ENCODE measurements at places on chromosomes 4 and X.
A peak's percentile ranks its signal among the peaks of the same experiment; 100 is the strongest.

DNA sequence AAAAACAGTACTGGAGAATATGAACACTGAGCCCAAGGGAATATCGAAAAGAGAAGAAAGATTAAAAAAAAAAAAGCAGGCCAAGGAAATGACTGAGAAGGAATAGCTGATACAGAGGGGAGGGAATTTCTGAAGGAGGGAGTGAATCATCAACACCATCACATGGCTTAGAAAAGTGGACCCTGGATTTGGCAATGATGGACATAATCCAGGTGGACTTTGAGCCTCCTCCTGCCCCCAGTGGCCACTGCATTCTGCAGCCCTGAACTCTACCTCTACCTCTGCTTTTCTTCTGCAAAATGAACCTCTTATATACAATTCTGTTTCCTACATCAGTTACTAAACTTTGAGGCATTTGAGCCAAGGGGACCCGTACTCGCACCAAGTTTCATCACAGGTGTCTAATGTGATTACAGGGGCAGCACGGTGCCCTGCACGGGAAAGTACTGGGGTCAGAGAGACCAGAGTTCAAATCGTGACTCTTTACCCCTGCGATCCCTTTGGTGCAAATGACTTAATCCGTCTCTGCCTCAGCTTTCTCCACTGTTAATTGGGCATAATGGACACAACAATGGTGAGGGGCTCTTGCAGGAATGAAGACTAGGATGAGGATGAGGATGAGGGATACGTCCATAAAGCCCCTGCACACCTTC lies 1.1 kb downstream of the OCIAD2 start:
- DNase-seq, result peak; percentile 73

DNA sequence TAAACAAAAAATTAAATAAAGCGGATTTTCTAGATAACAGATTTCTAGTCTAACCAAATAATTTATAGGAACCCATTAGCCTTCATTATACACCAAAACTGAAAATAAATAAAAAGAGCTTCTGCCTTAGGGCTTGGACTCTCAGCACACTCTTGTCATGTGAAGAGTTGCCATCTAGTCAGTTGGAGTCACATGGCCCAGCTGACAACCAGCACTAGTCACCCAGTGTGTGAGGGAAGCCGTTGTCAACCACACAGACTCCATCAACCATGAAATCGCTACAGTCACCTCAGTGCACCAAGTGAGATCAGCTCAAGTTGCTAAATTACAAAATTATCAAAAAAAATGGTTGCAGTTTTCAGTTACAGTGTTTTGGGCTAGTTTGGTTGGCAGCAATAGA lies 470.0 kb downstream of the GASK1B start:
- DNase-seq, result no peak

GRCh38 chr4:104128031-104128849 lies 366.5 kb downstream of the CXXC4 start:
- no peak for DNase-seq

DNA sequence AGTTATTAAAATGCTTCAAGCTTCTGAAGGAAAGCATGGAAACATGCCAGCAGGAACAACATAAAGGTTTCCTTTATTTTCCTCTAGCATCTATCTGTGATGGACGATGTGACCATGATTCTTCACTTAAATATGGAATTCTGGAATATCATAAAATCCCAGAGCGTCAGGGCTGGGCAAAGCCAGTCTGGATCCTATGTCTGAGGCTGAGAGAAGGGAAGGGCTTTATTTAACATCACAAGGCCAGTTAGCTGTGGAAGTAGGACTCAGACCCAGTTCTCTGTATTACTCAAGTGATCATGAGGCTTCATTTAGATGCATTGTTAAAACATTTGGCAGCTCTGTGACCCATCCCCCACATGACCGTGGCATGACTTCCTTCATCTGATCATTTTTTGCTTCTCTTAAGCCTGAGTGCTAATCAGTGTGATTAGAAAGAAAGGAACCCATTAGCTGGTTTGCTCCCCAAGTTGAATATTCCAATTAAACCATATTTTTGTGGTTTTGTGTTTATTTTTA lies 40.9 kb upstream of the EOLA2 start:
- no peak for DNase-seq

DNA sequence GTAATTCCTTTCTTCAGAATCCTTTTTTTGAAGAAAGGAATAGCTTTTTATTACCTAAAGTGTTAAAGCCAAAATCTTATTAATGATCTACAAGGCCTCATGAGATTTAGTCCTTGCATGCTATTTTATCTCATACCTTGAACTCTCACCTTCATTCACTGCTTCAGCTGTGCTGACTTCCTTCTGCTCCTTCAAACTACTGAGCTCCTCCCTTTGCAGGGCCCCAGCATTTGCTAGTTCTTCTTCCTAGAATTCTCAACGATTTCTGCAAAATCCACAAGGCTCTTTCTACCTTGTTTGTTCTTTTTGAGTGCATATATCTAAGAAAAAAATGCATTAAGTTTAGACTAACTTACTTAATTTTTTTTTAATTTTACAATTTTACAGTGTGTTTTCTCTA lies 619.5 kb downstream of the EPHA5 start:
- no peak for DNase-seq

- DNase-seq, result no peak
Measured at GRCh38 chr4:184899261-184900134, 73.7 kb upstream of the ACSL1 start.

- DNase-seq, result no peak
Measured at GRCh38 chr4:108351791-108352190, 183.1 kb upstream of the LEF1 start.

DNA sequence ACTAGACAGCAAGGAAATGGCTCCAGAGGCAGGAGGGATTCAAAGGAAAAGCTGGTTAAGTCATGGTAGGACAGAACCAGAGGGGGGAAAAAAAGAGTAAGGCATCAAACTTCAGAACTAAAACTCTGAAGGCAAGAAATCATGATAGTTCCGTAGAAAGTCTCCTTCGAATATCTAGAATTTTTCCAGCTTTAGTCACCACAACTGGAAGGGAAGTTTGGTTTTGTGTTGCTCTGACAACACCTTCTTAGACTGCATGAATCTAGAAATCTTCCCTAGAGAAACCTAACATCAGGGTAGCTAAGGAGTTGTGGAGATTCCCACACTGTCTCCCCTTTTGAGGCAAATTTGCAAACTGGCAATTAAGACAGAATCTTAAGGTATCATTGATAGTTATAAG lies 33.7 kb downstream of the AMMECR1 start:
- DNase-seq, result peak; percentile 81

DNA sequence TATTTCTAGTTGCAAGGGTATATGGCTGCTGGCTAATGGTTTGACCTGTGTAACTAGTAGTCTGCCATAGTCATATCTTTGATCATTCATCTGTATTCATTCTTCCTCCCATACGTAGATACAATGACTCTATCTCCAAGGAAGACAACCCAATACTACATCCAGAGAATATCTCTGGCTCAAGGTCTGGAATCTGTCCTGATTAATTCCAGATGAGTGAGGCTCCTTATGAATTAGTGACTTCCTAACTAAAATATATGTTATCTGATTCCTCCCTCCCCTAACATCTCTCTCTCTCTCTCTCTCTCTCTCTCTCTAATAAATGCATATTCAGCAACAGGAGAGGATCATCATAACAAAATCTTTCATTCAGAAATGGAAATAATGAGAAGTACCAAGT lies 641.5 kb downstream of the FAT4 start:
- peak; percentile 23 for DNase-seq

- DNase-seq, result peak; percentile 73
Measured at GRCh38 chr4:128812442-128813235, 3.1 kb downstream of the JADE1 start.

DNA sequence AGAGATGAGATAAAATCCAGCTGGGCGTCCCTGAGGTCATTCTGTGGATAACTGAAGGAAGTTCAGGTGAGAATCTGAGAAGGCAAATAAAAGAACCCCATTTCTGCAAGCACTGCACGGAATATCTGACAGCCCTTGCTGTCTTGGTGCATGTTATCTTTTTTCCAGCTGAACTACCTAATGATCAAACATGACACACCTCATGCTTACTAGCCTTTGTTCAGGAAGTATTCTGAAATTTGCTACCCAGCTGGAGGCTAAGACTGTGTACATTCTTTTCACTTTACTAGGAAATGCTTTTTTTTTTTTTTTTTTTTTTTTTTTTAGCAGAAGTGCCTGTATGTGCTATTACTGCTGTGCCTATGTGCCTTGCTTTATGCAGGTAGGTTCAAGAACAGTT lies 718.1 kb downstream of the SMARCA1 start:
- DNase-seq, result no peak

GRCh38 chrX:15854712-15855567 lies at the start of gene AP1S2:
AP1S2 (minus strand) TSS chrX:15854813; CDS start chrX:15852524, 2,289 bp downstream.
- peak; percentile 84 for DNase-seq

GRCh38 chrX:111634823-111635729 lies 45.9 kb upstream of the ALG13 start:
- DNase-seq, result no peak

GRCh38 chrX:16852617-16853179 lies 17.5 kb downstream of the RBBP7 start:
- no peak for DNase-seq

DNA sequence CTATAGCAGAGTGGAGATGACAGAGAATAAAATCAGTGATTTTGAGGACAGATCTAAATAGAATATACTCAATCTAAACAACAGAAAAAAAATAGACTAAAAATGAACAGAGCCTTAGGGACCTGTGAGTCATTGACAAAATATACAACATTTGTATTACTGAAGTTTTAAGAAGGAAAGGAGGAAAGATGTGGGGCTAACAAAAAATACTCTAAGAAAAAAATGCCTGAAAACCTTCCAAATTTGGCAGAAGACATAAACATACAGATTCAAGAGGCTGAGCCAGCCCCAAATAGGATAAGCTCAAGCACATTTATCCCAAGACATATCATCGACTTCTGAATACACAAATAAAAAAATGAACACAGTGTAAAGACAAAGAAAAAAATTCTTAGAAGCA lies 123.6 kb upstream of the INTU start:
- peak; percentile 54 for DNase-seq

DNA sequence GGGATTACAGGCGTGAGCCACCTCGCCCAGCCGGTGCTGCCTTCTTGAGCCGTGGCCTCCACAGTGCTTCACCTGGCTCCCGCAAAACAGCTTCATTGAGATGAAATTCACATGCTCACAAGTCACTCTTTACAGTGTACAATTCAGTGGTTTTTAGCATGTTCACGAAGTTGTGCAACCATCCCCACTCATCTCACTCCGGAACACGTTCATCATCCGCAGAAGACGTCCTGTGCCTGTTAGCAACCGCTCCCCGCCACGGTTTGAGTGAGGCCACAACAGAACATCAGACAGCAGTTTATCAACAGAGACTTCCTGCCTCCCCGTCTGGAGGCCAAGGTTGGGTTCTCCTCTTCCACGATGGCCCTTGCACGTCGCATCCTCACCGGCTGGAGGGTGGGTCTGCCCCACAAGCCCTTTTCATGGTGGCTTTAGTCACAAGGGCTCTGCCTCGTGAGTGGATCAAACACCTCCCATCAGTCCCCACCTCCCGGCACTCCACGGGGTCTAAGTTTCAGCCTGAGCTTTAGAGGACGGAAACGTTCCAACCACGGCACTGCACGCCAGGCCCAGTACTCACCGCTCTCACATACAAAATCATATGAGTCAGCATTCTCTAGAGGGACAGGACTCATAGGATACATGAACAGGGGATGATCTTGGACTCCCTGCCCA lies 29.6 kb upstream of the SPON2 start:
- peak; percentile 98 for DNase-seq

- DNase-seq, result peak; percentile 55
Measured at GRCh38 chr4:140223056-140223810, 69.2 kb upstream of the MAML3 start.

DNA sequence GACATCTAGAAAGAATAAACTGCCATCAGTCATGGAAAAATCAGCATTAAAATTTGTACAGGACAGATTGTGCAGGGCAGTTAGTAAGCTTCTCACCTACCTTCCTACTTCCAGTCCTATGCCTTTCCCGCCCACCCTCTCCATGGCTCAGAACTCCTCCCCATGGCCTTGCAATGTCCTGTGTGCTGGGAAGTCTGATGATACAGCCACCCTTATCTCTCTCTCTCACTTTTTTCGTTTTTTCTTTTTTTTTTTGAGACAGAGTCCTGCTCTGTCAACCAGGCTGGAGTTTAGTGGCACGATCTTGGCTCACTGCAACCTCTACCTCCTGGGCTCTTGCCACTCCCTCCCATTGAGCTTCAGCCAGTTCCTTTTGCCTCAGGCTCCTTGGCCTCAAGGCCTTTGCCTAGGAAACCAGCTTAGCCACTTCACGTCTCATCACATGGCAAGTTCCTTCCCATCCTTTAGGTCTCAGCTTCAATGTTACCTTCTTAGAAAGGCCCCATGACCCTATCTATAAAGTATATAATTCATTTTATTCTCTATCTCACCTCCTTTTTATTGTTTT lies 259.7 kb downstream of the NKX6-1 start:
- no peak for DNase-seq

GRCh38 chr4:26060286-26060685 lies 146.3 kb downstream of the SMIM20 start:
- DNase-seq, result no peak

GRCh38 chr4:5701971-5702370 lies 6.4 kb downstream of the EVC2 start:
- DNase-seq, result no peak

DNA sequence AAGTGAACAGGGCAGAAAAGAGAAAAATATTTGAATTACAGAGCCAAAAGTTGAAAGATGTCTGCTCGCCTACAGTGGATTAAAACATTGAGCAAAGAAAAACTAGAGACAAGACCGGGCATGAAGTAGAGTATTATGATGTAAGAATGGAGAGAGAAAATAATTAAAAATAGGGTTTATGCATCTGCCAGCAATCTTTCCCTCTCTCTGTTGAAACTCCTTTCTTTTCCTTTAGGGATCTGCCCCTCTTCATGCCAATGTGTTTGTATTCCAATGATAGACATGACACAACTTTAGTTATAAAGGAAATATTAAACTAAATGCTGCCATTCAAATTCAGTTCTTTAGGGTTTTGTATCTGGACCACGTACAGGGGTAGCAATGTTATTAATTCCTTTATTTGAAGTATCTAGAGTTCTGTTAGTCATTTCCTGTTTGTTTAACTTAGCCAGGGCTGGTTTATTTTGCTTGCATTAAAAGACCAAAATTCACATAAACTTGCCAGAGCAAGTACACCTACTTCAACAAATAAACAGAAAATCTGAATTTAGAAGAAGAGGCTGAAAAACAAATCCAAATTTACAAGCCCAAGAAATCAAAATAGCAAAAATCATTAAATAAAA lies 202.6 kb downstream of the SPOCK3 start:
- DNase-seq, result peak; percentile 32

DNA sequence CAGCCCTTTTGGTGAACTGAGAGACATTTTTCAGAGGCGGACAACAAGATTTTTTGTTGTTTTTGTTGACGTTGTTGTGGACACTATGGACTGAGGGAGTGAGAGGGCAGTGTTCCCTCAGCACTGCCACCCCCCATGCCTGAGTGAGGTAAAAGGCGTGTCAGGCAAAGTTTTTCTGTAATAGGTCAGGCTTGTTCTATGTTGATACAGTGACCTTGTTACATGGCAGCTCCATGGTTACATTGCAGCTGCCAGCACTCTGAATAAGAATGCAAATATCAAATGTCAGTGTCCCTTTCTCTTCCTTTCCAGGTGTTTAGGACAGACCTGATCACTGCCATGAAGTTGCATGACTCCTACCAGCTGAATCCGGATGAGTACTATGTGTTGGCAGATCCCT lies 36.6 kb downstream of the JADE1 start:
- DNase-seq, result no peak

Measured in fibroblast of mammary gland (primary cell).